Testis (tissue), 5 donors: ENCODE measurements at places on chromosomes 11 and 22. TPM values are rescaled to one million over a fixed set of nuclear protein-coding genes. Genes with fewer than 3 reads are reported as not detected.

DNA sequence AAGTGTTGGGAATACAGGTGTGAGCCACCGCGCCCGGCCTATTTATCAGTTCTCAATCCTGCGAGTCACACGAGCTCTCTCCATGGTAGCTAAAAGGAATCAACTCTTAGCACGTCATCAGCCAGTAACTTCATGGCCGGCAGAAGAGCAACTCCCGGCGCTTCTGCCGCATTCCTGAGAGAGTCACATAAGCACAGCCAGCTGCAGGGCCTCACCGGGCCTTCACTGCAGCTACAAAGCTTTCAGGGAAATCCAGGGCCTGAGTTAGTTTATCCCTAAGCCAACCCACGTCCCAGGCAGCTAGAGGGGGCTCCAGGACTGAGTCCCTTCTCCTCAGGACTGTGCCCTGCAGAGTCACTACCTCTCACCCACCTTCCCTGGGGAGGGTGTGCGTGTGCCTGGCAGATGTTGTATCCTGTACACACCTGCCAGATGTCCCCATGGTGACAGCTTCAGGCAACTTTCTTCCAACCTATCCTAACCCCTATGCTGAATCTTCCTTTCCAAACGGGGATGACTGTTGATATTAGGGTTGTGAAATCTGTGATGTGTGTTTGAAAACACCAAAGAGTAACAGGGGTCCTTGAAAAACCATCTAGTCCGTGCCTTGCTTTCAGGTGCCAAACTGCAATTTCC, 45.9 kb upstream of the ARFGAP3 start:
- no peaks in the 10 kb centered on the region for H3K36me3 ChIP-seq
- H3K4me3 ChIP-seq, result no peak overlapping the region
- H3K4me1 ChIP-seq, result peaks cover 11% of the 10 kb centered on the region
- no peaks in the 10 kb centered on the region for H3K27me3 ChIP-seq

GRCh38 chr11:47675851-47676250, 33.5 kb upstream of the MTCH2 start:
- H3K36me3 ChIP-seq, result no peaks in the 10 kb centered on the region
- no peaks in the 10 kb centered on the region for H3K4me1 ChIP-seq
- H3K27ac ChIP-seq, result no peak overlapping the region
- H3K4me3 ChIP-seq, result no peak overlapping the region

- H3K36me3 ChIP-seq, result no peaks in the 10 kb centered on the region
- H3K4me3 ChIP-seq, result no peak overlapping the region
- no peaks in the 10 kb centered on the region for H3K27me3 ChIP-seq
- no peak overlapping the region for H3K27ac ChIP-seq
Measured at GRCh38 chr22:27972732-27973698, 54.0 kb upstream of the PITPNB start.

DNA sequence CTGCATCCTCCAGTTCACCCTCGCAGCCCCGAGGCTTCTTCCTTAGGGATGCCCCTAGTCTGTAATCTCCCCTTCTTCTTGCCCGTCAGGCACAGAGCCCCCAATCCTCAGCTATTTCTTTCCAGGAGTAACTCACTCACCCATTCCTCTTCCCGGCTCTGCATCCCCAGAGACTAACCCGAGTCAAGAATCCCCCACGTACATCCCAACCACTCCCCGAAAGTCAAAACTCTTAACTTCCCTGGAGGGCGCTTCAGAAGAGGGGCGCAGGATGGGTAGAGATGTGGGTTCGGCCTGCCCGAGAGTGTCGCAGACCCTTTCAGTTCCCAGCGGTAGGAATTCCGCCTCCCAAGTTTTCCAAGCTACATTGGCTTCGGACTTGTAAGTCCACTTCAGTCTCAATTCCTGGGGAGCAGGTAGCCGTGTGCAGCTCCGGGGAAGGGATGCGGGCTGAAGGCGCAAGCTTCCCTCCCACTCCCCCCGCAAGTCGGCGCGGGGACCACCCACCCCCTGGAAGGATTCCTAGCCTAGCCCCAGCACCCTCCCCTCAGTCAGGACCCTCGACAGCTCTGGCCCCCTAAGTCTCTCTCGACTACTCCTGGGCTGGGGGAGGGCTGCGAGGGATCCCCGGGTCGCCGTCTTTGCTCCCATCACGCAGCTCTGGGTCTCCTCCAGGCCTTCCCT, 871 bp downstream of the BDNF start:
- H3K4me1 ChIP-seq, result peaks cover 22% of the 10 kb centered on the region
- DNase-seq, result no peak
- peak overlapping the region; percentile 47 for H3K4me3 ChIP-seq

- no peaks in the 10 kb centered on the region for H3K4me1 ChIP-seq
Measured at GRCh38 chr22:17418890-17419324, 49.6 kb downstream of the CECR2 start.

The PLAAT5 gene
- total RNA-seq, result 92.8 TPM

DNA sequence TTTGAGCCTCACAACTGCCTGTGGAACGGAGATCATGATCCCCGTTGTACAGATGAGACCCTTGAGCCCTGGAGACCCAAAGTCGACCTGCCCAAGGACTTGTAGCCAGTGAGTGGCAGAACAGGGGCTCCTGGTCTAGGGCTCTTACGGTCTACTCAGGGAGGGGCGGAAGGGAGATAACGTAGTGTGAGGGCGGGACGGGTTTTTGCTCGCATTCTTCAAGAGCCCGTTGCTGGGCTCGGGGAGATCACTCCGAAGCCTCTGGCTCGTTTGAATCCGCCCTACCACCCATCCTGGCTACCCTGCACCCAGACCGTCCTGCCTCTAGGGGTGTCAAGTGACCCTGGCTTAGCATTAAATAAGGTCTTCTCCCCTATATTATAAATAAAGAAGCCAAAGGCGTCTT, 639 bp downstream of the CRY2 start:
- no peaks in the 10 kb centered on the region for H3K27me3 ChIP-seq
- DNase-seq, result peak; percentile 71
- H3K36me3 ChIP-seq, result no peaks in the 10 kb centered on the region

- H3K27me3 ChIP-seq, result no peaks in the 10 kb centered on the region
- peak; percentile 40 for DNase-seq
- H3K27ac ChIP-seq, result peak overlapping the region; percentile 75
- H3K4me3 ChIP-seq, result peak overlapping the region; percentile 91
Measured at GRCh38 chr11:6418557-6419008, 311 bp downstream of the APBB1 start.

DNA sequence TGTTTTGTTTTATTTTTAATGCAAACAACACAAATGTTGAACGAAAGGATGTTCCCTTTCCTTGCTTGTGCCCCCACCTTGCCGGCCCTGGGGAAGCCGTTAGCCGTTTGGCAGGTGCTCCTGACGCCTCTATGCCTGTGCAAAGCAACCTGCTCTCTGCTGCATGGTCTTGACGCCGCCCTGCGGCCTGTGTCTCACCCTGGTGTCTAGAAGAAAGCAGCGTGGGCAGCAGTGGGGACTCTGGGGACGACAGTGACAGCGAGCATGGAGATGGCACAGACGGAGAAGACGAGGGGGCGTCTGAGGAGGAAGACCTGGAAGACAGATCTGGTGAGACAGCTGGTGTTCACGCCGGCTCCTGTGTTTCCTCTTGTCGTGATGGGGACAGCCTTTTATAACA, 5.5 kb downstream of the PHRF1 start:
- H3K4me1 ChIP-seq, result peaks cover 32% of the 10 kb centered on the region
- H3K27ac ChIP-seq, result no peak overlapping the region
- DNase-seq, result no peak
- no peaks in the 10 kb centered on the region for H3K36me3 ChIP-seq
- no peaks in the 10 kb centered on the region for H3K27me3 ChIP-seq
- H3K4me3 ChIP-seq, result no peak overlapping the region

The HTR3B gene
- total RNA-seq, result 2.9 TPM

The SLN gene
- total RNA-seq, result not detected

DNA sequence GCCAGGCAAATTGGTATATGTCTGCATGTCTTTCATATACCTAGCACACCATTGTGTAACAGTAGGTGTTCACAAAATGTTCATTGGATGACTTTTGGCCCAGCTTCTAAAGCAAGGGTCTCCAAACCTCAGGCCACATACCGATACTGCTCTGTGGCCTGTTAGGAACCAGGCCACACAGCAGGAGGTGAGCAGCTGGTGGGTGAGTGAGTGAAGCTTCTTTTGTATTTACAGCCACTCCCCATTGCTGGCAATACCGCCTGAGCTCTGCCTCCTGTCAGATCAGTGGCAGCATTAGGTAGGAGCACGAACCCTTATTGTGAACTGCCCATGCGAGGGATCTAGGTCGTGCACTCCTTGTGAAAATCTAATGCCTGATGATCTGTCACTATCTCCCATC, 836.6 kb downstream of the NTM start:
- no peak for DNase-seq
- no peak overlapping the region for H3K27ac ChIP-seq
- no peaks in the 10 kb centered on the region for H3K36me3 ChIP-seq
- no peak overlapping the region for H3K4me3 ChIP-seq
- H3K27me3 ChIP-seq, result no peaks in the 10 kb centered on the region

The L3MBTL2 gene
- total RNA-seq, result 32.8 TPM

DNA sequence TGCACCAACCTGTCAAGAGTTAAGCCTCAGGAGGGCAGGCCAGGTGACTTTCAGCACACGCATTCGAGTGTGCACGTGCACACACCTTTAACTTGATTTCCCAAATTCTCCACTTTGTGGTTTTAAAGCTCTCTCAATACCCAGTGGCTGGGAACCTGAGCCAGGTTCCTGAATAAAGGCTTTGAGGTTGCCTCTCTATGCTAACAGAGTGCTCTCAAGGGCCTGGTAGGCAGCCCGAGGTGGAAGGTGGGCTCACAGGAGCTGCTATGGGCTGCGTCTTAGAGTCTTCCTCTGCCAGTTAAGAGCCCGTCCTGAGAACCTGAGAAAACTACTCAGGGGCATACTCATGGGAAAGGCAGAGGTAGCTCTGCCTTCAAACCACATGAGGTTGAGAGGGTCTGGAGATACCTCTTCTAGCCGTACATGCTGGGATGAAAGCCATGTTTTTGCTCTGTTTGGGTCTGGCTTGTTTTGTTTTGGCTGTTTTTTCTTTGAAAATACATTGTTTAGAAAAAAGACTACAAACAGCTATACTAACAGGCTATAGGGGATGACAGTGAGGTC, 11.6 kb upstream of the SERPIND1 start:
- no peak for DNase-seq
- H3K36me3 ChIP-seq, result no peaks in the 10 kb centered on the region
- no peak overlapping the region for H3K4me3 ChIP-seq
- H3K4me1 ChIP-seq, result no peaks in the 10 kb centered on the region
- no peak overlapping the region for H3K27ac ChIP-seq

- H3K4me1 ChIP-seq, result peaks cover 43% of the 10 kb centered on the region
- no peak for DNase-seq
- no peaks in the 10 kb centered on the region for H3K27me3 ChIP-seq
- no peak overlapping the region for H3K4me3 ChIP-seq
- no peaks in the 10 kb centered on the region for H3K36me3 ChIP-seq
Measured at GRCh38 chr11:27392278-27393114, 29.5 kb upstream of the CCDC34 start.
